Effector memory CD4-positive, alpha-beta T cell (primary cell): ENCODE measurements at places on chromosomes 11 and 22.
A peak's percentile ranks its signal among the peaks of the same experiment; 100 is the strongest.

DNA sequence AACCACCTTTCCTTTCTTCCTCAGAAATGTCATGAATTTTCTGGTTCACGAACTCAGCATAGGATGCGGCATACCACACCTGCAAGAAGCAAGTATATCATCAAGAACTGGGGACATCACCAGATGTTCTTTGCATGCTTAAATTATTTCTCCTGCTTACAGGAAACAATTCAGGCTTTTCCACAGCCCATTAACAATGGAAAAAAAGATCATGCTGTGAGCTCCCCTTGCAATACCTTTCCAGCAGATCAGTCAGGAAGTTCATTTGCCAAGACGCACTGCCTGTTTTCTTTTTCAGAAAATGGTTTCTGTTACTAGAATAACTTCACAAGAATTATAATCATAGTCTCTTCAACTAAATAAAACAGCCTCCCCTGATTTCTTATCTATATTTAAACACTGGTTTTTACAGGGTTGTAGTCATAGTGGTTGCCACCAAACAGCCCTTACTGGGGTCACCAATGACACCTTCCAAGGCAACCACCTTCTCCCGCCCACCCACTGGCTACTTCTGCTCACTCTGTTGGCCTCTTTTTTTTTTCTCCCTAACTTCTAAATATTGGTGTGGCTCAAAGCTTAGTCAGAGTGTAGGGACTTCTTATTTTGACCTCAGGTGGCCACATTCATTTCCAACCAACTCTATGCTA is 42.3 kb upstream of the NFRKB start:
- H3K36me3 ChIP-seq, result no peaks in the 10 kb centered on the region
- H3K27me3 ChIP-seq, result no peaks in the 10 kb centered on the region
- H3K4me1 ChIP-seq, result no peaks in the 10 kb centered on the region
- no peak overlapping the region for H3K4me3 ChIP-seq

DNA sequence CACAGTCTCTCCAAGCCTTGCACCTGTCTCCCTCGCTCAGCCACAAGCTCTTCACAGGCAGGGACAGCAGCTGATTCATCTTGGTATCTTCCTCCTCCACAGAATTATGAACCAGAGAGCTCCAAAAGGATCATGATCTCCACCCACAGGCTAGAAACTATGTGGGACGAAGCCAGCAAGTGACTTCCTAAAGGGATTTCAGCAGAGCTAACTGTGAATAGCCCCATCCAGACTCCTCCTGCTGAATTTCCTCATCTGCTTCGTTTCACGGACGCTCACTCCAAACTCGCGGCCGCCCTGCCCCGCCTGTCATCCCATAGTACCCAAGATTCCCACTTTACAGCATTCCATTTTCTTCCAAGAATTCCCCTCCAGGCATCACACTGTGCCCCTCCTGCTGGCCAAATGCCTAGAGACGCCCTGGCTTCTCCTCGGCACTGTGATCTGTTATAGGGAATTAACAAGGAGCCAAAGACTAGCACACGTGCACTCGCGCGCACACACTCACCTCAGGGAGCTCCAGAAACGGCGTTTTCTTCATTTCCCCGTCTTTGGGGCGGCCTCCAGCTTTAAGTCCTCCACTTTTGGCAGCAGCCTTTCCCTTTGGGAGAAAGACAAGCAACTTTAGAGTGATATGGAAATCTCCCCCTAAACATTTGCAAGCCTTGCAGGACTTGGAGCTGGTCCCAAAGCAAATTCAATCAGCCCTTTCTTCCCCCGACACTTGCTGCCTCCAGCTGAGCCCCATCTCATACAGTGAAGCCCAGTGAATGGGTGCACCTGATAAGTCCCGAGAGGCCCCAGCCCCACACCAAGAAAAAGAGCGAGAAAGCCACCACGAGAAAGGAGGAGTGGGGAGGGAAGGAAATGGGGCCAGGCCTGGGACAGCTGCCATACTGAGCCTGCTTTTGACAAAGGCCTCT is 35.5 kb downstream of the SPATA19 start:
- no peaks in the 10 kb centered on the region for H3K4me1 ChIP-seq
- DNase-seq, result no peak
- no peaks in the 10 kb centered on the region for H3K36me3 ChIP-seq
- no peak overlapping the region for H3K27ac ChIP-seq
- no peak overlapping the region for H3K4me3 ChIP-seq

DNA sequence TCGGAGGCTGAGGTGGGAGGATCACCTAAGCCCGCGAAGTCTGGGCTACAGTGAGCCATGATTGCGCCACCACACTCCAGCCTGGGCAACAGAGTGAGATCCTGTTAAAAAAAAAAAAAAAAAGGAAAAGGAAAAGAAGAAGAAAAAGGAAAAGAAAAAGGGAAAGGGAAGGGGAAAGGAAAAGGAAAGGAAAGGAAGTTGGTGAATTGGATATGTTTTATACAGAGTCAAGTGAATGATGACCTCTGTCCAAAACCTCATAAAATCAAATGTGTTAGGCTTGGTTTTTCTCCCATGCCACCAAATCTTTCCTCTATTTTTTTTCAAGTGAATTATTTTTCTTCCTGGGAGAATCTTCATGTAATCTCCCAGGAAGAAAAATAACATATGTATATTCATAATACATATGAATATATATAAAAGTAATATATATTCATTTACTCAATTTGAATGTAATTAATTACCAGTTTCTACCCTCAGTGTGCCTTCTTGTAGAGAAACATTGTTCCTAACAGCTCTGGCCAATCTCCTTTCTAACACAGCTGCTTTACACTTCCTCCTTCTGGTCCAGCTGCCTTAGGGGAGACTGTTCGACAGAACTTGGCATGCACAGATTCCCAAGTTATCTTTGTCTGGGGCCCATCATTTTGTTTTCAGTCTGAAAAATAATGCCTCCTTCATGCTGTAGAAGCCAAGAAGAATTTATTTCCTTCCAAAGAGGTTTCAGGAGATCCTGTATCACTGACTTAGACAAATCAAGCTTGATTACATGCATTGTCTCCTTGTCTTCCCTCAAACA is 111.9 kb downstream of the CCDC34 start:
- H3K4me1 ChIP-seq, result no peaks in the 10 kb centered on the region
- H3K27me3 ChIP-seq, result no peaks in the 10 kb centered on the region
- no peaks in the 10 kb centered on the region for H3K36me3 ChIP-seq
- no peak overlapping the region for H3K27ac ChIP-seq

- DNase-seq, result no peak
- no peaks in the 10 kb centered on the region for H3K27me3 ChIP-seq
- H3K27ac ChIP-seq, result no peak overlapping the region
- no peaks in the 10 kb centered on the region for H3K4me1 ChIP-seq
These were observed 18.9 kb upstream of the DNAJB13 start for GRCh38 chr11:73931951-73932350.

DNA sequence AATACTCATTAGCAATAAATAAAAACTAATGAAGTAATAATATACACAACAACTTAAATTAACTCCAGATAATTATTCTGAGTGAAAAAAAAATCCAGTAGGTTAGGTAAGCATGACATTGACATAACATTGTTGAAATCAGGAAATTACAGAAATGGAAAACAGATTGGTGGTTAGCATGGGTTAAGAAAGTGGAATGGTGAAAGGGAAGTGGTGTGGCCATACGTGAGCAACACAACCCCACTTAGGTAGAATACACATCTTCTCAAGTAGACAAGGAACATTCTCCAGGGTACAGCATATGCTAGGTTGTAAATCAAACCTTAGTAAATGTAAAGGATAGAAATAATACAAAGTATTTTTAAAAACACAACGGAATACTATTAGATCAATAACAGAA is 30.2 kb upstream of the CLTCL1 start:
- no peak for DNase-seq
- no peaks in the 10 kb centered on the region for H3K4me1 ChIP-seq
- no peaks in the 10 kb centered on the region for H3K36me3 ChIP-seq
- H3K27me3 ChIP-seq, result no peaks in the 10 kb centered on the region

DNA sequence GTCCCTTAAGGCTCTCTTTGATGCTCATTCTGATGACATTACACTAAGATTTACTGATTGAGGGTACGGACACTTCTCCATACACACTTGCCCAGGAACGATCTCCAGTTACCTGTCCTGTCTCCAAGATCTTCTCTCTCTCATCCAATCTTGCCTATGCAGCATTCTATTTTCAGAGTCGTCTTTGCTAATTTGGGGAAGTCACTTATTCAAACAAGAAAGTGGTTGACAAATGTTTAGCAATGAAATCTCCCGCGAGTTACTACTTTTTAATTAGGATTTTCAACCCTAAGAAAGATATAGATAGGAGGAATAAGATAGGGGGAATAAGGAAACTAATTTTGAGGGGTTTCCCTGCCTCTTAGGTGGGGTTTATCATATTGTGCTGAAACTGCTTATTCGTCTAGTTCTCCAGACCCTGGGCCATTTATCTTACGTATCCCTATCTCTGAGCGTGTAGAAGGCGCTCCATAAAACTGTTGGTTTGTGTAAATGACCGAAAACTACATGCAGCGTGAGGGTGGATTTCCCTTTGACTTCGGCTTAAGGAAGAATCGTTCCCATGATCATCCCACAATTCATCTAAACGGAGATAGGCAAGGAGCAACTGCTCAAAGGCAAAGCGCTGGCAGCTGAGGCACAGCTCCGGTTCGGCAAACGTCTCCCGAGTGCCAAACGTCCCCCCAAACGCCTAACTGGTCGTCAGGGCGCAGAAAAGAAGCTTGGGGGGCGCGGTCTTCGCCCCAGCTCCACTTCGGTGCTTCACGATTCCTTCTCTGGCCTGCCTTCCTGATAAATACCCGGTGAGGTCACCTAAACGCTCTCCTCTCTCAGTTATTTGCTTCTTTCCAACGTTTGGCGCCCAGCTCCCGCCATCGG is 804 bp downstream of the APIP start:
- H3K27me3 ChIP-seq, result no peaks in the 10 kb centered on the region
- H3K4me3 ChIP-seq, result peak overlapping the region; percentile 87
- DNase-seq, result no peak
- H3K27ac ChIP-seq, result peak overlapping the region; percentile 88
- peaks cover 4% of the 10 kb centered on the region for H3K4me1 ChIP-seq
